Skeletal muscle cell (primary cell): ENCODE measurements at places on chromosomes 1 and 21.
A peak's percentile ranks its signal among the peaks of the same experiment; 100 is the strongest.

DNA sequence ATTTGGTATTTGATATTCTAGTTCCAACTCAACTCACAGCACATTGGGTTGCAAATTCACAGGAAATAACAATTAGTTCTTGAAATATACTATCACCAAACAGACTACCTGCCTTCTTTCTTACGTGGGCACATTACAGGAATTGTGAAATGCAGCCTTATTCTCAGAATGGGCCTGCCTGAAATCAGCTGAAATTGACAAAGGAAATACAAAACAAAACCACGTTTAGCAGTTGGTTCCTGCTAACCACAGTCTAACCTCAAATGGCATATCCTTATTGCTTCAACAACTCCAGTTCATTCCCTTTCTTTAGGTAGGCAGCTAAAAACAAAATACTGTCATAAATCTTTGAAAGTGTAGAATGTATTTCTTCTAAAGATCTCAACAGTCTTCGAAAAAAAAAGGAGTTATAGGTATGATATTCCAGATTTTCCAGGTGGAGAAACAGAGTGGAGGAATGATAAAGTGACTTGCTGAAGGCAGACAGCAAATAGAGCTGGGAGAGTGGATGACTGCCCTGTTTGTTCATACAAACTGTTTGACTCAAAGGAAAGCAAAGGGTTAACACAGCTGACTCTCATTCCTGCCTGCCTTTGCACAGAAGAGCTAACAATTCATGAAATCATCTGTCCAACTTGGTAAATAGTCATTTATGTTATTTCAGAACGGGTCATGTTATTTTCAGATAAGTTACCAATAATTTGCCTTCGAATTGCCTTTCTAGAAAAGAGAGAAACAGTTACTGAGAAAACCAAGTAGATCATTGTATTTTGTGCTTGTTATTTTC, 1.6 kb upstream of the GREM2 start:
- DNase-seq = no peak

DNA sequence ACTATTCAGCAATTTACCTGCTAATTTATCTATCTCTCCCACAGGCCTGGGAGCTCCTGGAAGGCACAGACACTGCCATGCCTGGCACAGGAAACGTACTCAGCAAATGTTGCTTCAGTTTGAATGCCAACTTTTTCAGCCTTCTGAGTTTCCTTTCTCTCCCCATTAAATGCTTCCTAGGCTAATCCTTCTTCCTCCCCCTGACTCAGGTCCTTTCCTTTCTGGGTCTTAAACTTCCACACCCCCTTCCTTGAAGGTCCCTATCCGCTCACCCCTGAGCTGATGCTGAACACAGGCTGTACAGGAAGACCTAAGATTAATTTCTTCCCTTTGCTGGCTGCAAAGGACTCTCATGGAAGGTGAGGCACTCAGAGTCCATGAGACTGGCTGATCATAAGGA, 40.3 kb upstream of the ECE1 start:
- no peak for DNase-seq

DNA sequence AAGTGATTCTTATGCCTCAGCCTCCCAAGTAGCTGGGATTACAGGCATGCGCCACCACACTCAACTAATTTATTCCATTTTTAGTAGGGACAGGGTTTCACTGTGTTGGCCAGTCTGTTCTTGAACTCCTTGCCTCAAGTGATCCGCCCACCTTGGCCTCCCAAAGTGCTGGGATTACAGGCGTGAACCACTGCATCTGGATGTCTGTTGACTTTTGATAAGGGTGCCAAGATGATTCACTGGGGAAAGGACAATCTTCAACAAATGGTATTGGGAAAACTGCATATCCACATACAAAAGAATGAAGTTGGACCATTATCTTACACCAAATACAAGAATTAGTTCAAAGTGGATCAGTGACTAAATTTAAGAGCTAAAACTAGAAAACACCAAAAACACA, 19.8 kb downstream of the RO60 start:
- no peak for DNase-seq

GRCh38 chr1:68717330-68717729, 220.4 kb upstream of the DEPDC1 start:
- no peak for DNase-seq

GRCh38 chr1:151819976-151820623, 11.5 kb downstream of the RORC start:
- DNase-seq = no peak

- no peak for DNase-seq
Measured at GRCh38 chr1:53693773-53694717, 44.9 kb downstream of the GLIS1 start.

GRCh38 chr1:190540366-190540765, 62.7 kb upstream of the BRINP3 start:
- no peak for DNase-seq

DNA sequence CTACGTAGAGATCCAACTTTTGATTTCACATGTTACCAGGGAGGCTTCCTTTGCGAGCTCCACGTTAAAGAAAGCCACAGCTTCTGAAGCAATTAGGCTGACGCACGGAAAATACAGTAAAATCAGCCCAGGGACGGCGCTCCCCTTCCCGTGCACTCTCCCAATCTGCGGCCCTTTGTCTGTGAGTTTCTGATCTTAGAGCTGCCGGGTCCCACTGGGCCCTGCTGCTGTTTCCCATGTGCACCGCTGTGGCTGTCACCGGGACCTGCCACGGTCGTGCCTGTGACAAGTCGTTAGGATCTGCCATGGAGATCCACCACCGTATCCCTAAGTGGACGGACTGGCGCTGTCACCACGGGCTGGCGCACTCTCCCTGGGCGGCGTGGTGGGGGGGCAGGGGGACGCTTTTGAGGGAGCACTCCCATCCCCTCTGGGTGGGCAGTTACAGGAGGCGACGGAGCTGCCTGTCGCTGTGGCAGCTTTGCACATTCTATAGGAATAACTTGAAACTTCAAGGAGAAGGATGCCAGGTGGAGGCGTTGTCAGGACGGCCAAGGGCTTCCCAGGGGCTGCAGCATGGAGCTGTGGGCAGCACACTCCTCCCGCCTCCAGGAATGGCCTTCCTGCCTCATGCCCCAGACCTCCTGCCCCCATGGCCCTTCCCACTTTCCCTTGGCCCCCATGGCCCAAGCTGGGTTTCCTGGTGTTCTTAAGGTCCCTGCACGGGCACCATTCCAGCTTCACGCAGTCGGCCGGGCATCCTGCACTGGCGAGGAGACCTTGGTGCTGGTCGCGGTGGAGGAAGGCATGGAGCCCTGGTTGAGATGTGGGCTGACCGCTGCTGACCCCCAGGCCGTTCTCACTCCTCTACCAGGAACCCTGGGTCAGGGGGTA, 85.1 kb downstream of the PRDM16 start:
- DNase-seq = no peak

GRCh38 chr1:197683895-197684553, 91.3 kb downstream of the DENND1B start:
- no peak for DNase-seq

- DNase-seq = no peak
Measured at GRCh38 chr1:90067194-90067931, 72.5 kb downstream of the ZNF326 start.

DNA sequence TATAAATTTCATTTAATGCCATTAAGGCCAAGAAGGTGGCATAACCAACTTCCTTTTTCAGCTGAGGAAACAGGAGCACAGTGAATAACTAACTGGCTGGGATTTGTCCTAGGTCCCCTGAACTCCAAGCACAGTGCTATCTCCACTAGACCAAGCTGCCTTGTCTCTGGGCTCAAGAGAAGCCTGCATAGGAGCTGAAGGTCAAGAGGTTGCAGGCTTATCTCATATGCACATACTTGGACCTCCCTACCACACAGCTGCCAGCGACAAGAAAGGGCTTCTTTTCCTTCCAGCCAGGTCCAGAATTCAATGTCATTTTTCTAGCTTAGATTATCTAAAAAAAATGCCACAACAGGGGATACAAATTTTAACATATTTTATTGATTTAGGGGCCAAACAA, 27.1 kb downstream of the AK2 start:
- DNase-seq = no peak

GRCh38 chr1:36908096-36908495, 126.2 kb downstream of the GRIK3 start:
- DNase-seq = no peak

GRCh38 chr1:2611031-2611501, 21.8 kb downstream of the MMEL1 start:
- no peak for DNase-seq

DNA sequence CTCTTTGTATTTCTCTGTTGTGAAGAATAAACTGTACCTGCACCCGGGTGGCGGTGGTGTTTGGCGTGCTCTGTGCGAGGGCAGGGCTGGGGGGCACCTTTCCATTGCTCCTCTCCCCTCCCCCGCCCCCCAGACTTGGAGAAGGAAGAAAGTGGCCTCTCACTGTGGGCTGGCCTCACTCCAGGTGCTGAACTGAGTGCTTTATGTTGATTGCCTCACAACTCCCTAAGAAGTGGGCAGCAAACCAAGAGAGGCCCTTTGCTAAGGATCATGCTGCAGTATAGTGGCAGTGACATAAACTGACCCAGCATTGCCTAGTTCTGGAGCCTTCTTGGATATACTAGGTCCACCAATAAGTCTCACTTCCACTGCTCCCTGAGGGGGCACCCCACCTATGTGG, 20.2 kb downstream of the A3GALT2 start:
- peak; percentile 73 for DNase-seq

- peak; percentile 64 for DNase-seq
Measured at GRCh38 chr1:65343286-65343685, 33.9 kb downstream of the DNAJC6 start.

DNA sequence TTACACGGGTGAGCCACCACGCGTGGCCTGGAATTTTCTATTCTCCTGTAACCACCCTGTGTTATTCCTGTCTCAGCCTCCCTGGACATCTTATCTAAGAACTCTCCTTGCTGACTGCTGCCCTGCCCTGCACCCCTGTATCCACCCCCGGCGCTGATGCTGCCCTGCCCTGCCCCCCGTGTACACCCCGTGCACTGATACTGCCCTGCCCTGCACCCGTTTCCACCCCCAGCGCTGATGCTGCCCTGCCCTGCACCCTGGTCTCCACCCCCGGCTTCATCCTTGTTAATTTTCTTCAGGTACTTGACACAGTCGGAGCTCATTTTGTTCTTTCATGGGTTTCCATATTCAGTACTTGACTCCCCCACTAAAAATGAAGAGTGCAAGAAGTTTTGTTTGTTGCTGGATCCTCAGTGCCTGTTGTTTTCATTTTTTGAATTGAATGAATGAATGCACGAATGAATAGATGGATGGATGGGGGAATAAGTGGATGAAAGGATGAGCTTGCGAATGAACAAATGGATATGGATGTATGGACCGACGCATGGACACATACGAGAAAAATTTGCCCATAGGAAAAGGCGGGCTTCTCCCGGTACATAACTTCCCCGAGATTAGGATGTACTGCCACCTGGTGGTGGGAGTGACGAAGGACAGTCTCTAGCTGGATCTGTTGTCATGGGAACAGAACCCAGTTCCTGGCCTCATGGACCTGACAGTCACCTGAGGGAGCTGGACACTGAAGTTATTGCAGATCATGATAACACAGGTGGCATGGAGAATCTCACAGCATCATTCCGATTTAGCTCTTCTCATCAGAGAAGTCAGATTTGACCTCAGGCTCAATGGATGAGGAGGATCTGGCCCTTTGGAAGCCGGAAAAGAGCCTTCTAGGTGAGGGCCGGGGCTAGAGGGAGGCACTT, 14.9 kb downstream of the AADACL4 start:
- DNase-seq = no peak

DNA sequence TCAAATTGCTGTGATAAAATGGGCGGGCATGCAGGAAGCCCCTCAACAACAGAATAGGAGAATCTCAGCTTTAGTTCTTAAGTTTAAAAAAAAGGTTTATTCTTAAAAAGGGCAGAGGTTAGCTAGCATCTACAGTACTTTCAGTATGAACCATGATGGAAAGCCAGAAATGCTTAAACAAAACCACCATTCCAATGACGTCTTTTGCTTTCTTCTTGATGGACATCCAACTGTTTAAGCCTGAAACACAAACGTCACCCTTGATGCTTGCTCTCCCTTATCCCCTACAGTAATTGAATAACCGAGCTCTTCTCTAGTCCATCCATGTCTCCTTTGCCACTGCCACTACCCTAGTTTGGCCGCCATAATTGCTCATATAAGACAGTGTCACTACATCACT, 25.7 kb downstream of the TAF5L start:
- DNase-seq = no peak

DNA sequence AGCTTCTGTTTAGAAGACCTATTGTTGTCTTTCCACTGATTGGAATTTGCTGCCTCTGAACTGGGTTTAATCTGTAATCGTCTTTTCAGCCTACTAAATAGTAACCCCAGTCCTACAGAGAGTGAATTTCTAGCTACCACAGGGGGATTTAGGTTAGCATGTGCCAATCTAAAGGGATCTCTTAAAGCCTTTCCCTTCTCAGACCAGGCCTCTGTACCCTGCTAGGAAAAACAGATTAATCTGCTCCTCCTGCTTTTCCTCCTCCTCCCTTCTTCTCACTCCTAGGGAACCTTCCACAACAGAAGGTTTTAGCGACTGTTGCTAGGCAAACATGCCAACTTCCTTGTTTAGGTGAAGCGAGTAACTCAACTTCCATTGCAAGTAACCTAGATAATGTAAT, 1.3 kb upstream of the RC3H1 start:
- no peak for DNase-seq

DNA sequence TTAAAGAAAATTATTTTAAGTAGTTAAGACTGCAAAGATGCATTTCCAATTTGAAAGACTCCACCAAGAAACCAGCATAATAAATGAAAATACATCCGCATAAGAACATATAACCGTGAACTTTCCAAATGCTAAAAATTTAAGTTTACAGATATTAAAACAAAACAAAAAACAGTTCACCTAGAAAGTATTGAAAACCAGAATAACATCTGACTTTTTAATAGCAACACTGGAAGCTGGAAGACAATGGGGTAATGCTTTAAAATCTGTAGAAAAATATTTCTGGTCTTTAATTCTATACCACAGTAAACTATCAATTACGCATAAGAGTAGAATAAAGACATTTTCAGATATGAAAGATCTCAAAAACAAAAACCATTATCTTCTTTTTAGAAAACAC, 79.3 kb upstream of the COL24A1 start:
- no peak for DNase-seq

- no peak for DNase-seq
Measured at GRCh38 chr1:44405798-44406736, 1.0 kb downstream of the RNF220 start.

DNA sequence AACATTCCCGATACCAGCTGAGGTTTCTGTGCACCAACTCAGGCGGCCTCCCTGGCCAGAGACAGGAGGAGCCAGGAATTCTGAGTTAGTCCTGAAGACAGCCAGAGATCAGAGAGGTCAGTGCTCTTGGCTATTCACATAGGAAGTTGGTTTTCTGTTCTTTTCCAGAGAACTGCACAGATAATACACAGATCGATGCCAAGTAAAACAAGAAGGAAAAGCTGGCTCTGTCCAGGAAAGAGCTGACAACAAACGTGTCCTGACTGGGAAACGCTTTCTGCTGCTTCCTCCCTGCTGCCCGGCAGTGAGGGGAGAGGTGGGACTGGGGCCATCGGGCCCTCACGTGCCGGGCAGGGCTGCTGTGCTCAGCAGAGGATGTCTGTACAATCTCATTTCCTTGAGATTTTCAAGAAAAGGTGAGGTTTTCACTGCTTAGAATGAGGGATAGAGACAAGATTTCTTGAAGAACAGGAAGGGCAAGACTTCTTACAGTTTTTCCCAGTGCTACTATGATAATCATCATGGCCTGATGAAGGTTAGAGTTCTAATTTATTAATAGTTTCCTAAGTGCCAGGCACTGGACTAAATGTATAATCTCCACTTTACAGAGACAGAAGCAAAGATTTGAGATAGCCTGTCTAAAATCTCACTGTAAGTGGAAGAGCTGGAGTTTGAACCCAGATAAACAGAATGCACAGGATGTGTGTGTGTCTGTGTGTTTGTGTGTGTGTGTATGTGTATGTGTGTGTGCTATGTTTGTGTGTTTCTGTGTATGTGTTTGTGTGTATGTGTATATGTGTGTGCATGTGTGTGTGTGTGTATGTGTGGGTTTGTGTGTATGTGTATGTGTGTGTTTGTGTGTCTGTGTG, 211.0 kb upstream of the RAB4A start:
- peak; percentile 10 for DNase-seq
